ENCODE measurements at places on chromosomes 16 and 17. TPM values are rescaled to one million over a fixed set of nuclear protein-coding genes. Genes with fewer than 3 reads are reported as not detected.

Gene PIGL
- total RNA-seq: 26.4 TPM

Gene FBXO39
- 0.55 TPM for total RNA-seq

GRCh38 chr16:86512301-86512859 is 2.1 kb downstream of the FOXF1 start:
- DNase-seq: no peak
- H3K4me1 ChIP-seq: peaks cover 12% of the 10 kb centered on the region
- H3K36me3 ChIP-seq: no peaks in the 10 kb centered on the region
- H3K27ac ChIP-seq: no peak overlapping the region

- H3K4me1 ChIP-seq: no peaks in the 10 kb centered on the region
- H3K27me3 ChIP-seq: peaks cover 33% of the 10 kb centered on the region
- H3K36me3 ChIP-seq: no peaks in the 10 kb centered on the region
- H3K4me3 ChIP-seq: no peak overlapping the region
- DNase-seq: no peak
Measured at GRCh38 chr16:55331648-55332185, 7.7 kb downstream of the IRX6 start.

DNA sequence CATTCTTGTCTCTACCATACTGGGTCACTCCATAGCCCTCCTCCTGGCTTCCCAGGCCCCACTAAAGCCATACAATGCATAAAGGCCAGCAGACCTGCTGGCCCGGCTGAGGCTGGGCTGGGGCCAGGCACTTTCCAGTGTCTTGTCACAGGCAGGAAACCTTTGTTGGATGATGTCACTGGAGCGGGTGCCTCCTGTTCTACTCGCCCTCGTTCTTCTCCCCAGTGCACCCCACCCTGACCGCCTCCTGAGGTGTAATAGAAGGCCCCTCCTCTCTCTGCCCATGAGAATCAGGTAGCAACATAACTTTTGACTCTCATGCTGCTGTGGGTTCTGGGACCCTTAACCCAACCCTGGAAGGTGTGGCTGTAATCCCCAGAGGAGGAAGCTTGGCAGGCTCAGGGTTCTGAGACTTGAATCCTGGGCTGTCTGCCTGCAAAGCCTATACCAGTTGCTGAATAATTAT is 54.2 kb upstream of the IL34 start:
- no peaks in the 10 kb centered on the region for H3K4me1 ChIP-seq
- no peak for DNase-seq
- no peaks in the 10 kb centered on the region for H3K36me3 ChIP-seq
- no peak overlapping the region for H3K4me3 ChIP-seq
- no peak overlapping the region for H3K27ac ChIP-seq

DNA sequence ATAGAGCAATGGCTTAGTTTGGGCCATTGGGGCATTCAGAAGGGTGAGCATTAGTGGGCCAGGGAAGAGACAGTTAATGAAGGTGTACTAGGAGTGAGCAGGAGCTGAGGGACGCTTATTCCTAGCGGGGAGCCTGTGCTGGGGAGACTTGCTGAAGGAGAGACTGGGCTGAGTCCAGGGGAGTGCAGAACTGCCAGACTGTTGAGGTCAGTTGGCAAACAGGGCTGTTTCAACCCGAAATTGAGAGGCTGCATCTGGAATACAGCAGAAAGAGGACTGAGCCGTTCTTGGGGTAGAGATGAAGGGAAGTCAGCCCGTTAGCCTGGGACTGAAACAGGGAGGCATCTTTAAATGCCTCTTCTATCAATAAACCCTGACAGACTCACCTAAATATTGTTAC is 33.2 kb downstream of the MAP2K6 start:
- no peak overlapping the region for H3K4me3 ChIP-seq
- no peaks in the 10 kb centered on the region for H3K36me3 ChIP-seq
- H3K4me1 ChIP-seq: peaks cover 16% of the 10 kb centered on the region
- no peaks in the 10 kb centered on the region for H3K27me3 ChIP-seq
- no peak for DNase-seq
- H3K27ac ChIP-seq: no peak overlapping the region

DNA sequence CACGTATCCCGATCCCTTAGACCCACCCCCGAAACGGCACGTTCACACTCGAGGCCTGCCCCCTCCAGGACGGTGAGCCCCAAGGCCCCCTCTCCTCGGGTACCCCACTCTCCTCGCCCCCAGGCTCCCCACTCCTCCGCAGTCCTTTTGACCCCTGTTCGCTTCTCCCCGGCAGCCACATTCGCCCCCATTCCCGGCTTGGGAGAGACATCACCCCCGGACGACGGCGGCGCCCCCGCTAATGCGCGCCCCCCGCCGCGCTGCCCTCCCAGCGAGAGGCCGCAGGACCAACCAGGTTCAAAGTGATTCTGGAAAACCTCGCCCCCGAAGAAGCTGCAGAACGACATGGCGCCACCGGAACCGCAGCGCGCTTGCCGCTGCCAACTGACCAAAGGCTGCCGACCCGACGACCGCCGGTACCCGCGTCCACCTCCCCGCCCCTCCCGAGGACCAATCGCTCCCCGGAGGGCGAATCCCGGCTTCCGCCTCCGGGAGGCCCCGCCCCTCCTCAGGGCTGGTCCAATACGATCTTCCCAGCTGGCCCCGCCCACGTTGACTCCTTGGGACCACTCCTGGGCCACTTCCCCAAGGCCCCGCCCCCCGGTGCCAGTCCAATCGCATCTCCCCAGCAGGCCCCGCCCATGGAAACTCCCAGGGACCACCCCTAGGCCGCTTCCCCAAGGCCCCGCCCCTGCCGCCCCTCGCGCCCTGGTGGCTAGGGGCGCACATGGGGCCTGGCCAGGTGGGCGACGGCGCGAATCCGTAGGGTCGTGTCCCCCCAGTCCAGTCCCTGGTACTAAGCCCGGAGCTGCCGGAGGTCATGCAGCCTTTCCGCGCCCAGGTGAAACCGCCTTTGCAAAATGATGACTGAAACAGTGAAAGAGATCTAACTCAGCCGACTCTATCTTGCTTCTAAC is at the start of gene MSRB1:
Gene MSRB1 (minus strand): TSS at position 390 of the 917 bp plus-strand sequence. CDS start 43 bp downstream, at position 347.
- no peaks in the 10 kb centered on the region for H3K36me3 ChIP-seq
- no peaks in the 10 kb centered on the region for H3K27me3 ChIP-seq
- peak; percentile 100 for DNase-seq
- peak within 1 kb of the TSS; percentile 77 for H3K27ac ChIP-seq

GRCh38 chr16:53960050-53960812 is 256.3 kb downstream of the FTO start:
- H3K4me3 ChIP-seq: no peak overlapping the region
- H3K27me3 ChIP-seq: no peaks in the 10 kb centered on the region
- H3K36me3 ChIP-seq: no peaks in the 10 kb centered on the region
